ENCODE measurements at places on chromosomes 4 and X.

DNA sequence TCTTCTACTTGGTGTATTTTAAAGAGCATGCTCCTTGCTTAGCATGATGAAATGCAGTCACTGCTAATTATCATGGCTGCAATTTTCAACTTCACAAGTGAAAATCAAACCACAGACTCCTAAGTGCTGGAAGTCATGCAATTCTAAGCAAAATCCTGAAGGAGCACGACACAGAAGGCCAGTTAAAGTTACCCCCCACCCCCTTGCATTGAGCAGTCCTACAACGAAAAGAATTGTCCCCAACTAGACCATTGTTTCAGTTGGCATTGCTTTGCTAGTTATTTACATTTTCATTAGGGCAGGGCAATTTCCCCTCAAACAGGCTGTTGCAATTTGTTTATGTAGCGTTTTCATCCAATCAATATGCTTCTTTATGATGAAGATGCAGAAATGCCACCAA is 321.2 kb downstream of the PCDH7 start:
- no peak for DNase-seq

- no peak for DNase-seq
Measured at GRCh38 chrX:54758114-54759055, 39.7 kb downstream of the ITIH6 start.

- DNase-seq, result no peak
Measured at GRCh38 chr4:135283934-135284333, 1082.3 kb upstream of the PABPC4L start.

DNA sequence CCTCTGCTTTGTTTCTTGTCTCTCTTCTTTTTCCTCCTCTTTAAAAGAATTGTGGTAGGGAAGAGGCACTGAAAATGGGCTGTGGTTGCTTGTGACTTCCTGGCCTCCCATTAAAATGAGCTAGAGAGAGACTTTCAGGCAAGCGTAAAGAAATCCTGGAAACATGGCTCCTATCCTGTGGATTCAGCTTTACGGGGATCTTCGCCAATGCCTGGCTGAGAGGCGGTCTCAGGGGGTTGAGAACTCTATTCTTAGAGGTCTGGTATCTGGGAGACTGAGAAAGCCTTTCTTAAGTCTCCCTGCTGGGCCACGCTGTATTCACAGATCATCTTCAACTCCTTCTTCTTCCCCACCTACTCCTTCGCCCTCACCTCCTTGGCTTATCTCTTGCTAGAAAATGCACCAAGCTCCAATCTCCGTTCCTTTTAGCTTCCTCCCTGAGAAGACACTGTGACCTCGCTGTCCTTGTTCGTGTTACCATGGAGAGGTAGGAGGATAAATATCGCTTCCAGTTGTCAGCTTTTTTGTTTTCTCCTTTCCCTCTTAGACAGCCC is 542 bp upstream of the KLF8 start:
- no peak for DNase-seq

DNA sequence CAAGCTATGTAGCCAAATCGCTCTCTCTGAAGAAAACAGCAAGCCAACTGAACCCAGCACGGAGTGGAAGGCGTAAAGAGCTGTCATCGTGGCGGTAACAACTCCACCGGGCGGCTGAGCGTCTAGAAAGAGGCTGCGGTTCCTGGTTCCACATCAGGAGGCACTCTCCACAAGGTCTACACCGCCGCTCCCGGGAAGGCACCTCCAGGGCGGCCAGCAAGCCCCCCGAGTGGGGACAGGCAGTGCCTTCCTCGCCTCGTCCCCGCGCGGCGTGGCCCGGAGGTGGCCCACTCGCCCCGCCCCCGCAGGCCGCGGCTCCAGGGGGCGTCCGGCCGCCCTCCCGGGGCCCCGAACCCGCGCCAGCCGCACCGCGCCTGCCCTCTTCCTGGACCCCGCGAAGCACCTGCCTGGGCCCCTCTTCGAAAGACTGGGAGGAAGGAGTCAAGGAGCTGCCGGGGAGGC is 755 bp downstream of the KLHL8 start:
- no peak for DNase-seq

- no peak for DNase-seq
Measured at GRCh38 chrX:153948002-153948466, 3.6 kb upstream of the RENBP start.

DNA sequence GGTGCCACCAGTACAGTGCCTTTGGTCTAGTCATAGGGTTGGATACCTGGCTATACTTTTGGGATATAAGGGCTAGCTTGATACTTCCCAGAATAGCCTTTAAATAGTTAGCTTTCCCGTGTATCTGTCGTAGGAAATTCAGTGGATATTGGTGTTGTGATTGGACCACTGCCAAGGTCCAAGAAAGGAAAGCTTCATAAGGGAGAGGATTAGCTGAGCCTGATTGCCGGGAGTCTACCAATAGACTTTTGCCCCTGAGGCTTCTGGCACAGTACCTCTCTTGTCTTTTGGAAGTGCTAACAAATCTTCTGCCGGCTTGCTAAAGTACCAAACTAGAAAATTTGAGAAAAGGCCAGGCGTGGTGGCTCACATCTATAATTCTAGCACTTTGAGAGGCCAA is 350.6 kb downstream of the CHIC1 start:
- DNase-seq, result no peak

DNA sequence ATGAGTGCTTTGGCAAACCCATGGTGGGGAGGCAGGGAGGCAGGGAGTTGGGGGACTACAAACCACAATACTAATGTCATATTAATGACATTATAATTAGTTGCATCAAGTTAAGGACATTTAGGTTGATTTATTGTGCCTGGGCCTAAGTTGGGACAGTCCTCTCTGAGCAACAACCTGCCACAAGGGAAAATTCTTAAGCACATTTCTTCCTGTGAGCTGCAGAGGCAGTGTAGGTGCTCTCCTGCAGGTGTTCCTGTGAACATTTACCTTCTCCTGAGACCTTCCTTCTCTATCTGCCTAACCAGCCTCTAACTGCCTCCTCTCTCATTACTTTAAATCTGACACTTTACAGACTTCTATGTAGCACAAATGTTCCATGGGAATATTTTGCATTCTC is 1830.0 kb upstream of the AGA start:
- no peak for DNase-seq

GRCh38 chrX:16750136-16750535 is 30.7 kb downstream of the SYAP1 start:
- no peak for DNase-seq

- DNase-seq, result no peak
Measured at GRCh38 chr4:72325215-72325614, 243.8 kb downstream of the ADAMTS3 start.

DNA sequence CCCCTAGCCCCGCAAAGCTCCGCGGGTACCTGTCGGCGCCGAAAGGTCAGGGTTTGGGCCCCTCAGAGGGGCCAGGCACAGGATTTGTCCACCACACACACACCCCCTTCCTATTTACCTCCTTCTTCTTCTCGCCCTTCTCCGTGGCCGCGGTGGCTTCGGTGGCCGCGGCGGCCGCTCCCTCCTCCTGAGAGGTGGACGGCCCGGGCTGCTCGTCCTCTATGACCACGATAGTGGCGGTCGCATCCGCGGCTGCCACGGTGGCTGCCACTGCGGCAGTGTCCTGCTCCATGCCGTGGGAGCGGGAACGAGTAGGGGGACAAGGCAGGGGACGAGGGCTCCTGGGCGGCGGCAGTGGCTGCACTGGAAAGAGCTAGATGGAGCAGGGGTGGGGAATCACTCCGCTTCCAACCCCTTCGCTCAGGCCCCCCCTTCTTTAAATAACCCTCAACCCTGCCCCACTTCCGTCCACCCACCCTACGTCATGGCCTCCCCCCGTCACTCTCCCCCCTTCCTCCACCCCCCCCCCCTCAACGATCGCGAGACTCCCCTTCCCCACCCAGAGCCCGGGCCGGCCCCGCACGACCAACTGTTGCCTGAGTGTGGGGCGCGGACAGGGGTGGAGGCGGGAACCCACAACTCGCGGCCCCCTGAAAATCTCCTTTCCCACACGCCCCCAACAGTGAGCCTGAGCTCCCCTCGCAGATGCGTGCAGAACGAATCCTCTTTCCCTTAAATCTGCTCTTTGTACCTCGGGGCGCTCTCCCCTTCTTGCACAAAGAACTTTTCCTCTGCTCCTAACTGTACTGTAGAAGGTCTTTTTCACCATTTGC is at the start of gene SMARCA1:
Gene SMARCA1, minus strand, starts transcription at position 412 of the 833 bp plus-strand sequence. Its CDS starts 120 bp downstream, at position 292.
- DNase-seq, result peak; percentile 4

- no peak for DNase-seq
Measured at GRCh38 chrX:153245288-153245731, 66.2 kb downstream of the MAGEA1 start.

GRCh38 chrX:19761554-19762295 is 125.7 kb downstream of the SH3KBP1 start:
- DNase-seq, result no peak

Measured in GOT3 (cell line).